CD14-positive monocyte (primary cell): ENCODE measurements at places on chromosomes 3 and 15.
A peak's percentile ranks its signal among the peaks of the same experiment; 100 is the strongest.

DNA sequence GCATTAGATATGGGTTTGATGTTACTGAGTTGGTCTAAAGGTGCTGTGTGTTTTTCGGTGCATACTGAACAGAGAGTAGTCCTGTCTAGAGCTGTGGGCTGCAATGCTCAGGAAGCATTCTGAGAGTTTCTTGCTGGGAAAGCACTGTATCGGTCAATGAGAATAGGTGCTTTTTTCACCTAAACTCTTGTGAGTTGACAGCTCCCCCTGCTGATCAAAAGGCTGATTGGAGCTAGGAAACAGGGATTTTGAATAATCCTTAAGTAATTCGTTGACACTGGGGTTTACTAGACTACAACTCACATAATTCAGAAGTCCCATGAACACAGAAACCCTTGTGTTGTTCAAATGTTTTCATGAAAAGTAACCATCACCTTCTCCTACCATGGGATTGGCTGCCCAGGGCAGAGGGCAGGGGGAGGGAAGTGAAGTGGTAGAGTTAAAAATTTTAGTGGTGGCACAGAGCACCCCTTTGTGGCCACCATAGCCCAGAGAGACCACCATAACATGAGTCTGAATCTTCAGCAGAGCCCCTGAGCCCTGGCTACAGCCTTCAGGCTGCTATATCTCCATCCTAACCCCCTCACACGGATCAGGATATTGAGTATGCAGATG is 13.0 kb upstream of the MANF start:
- H3K27me3 ChIP-seq = no peaks in the 10 kb centered on the region
- H3K36me3 ChIP-seq = no peaks in the 10 kb centered on the region

DNA sequence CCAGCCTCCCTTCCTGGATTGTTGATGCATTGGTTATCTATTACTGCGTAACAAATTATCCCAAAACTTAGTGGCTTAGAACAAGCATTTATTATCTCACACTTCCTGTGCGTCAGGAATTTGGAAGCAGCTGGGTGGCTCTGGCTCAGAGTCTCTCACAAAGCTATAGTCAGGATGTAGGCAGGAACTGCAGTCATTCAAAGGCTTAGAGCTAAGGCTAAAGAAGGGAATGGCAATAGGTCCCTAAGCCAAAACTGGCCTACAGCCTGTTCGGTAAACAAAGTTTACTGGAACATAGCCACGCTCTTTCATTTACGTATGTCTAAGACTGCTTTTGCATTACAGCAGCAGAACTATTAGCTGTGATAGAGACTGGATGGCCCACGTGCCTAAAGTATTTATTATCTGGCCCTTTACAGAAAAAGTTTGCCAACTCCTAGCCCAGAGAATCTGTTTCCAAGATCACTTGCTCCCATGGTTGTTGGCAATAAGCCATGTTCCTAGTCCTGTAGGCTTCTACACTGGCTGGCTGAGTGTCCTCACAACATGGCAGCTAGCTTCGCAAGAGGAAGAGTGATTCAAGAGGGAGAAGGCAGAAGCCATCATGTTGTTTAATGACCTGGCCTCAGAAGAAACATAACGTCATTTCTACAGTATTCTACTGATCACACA is 132.4 kb downstream of the SNRK start:
- DNase-seq = no peak
- no peaks in the 10 kb centered on the region for H3K27me3 ChIP-seq
- no peak overlapping the region for H3K4me3 ChIP-seq
- no peak overlapping the region for H3K27ac ChIP-seq
- H3K4me1 ChIP-seq = no peaks in the 10 kb centered on the region

DNA sequence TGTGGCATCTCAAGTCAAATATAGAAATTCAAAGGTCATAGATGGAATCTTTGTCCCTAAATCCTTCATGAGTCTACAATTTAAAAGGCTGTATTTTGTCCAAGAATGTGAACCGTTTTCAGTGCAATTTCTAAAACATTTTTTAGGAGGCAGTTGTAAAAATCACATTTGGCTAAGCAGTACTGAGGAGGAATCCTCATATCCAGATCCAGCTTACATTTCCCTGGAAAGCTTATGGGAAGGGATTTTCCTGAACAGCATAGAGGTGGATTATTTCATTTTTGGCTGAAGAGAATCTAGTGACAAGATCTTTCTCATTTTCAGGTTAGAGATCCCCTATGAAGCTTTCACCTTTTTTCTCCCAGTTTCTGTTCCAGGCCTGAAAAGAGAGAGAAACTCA is 178.4 kb downstream of the POLR2M start:
- no peak overlapping the region for H3K27ac ChIP-seq
- no peaks in the 10 kb centered on the region for H3K4me1 ChIP-seq
- no peaks in the 10 kb centered on the region for H3K36me3 ChIP-seq

DNA sequence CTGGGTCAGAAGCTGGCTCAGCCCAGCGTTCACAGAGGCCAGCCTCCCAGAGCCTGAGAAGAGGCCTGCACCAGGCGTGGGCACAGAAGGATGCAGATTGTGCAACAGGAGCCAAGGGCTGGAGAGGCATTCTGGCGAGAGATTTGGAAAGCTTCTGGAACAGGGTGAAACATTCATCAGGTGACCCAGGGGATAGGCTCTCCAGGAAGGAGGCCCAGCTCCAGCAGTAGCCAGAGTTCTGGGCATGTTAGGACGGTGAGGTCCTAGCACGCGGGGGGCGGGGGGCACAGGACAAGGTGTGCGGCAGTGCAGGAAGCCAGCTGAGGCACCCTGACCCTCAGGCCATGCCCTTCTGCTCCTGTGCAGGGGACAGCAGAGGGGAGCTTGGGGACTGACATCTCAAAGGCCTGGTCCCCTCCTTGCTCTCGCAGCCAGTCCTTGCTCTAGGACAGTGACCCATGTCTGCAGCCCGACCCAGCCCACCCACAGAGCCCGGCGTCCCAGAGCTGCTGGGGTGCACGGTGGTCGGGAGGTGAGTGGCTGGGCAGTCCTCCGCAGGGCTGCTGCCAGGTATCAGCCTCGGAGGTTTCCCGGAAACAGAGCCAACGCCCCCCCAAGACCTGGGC is 111.7 kb upstream of the KLF13 start:
- H3K27ac ChIP-seq = peak overlapping the region; percentile 93
- H3K36me3 ChIP-seq = no peaks in the 10 kb centered on the region
- peaks cover 79% of the 10 kb centered on the region for H3K4me1 ChIP-seq
- no peaks in the 10 kb centered on the region for H3K27me3 ChIP-seq
- H3K4me3 ChIP-seq = peak overlapping the region; percentile 72
- peak; percentile 38 for DNase-seq

GRCh38 chr3:64867224-64867623 is 179.4 kb upstream of the ADAMTS9 start:
- no peak overlapping the region for H3K4me3 ChIP-seq
- no peak for DNase-seq
- no peaks in the 10 kb centered on the region for H3K36me3 ChIP-seq

DNA sequence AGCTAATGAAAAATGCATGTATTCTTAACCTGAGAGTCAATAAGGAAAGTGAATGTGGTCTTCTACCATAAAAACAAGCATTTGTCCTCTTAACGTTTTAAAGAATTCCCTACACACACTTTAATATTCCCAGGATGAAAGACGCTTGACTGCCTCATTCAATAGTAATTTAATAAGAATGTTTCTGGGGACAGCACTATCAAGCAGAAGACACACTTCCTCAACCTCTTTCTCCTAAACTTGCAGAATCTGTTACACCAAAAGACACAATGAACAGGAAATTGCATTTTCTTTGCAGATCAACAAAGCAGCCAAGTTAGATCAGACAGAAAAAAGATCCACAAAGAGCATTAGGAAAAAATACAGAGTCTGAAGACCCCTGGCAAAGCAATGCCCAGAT is 97.7 kb downstream of the PLCH1 start:
- H3K36me3 ChIP-seq = no peaks in the 10 kb centered on the region
- H3K4me3 ChIP-seq = no peak overlapping the region
- no peaks in the 10 kb centered on the region for H3K27me3 ChIP-seq
- no peak for DNase-seq
- H3K4me1 ChIP-seq = no peaks in the 10 kb centered on the region
- H3K27ac ChIP-seq = no peak overlapping the region

DNA sequence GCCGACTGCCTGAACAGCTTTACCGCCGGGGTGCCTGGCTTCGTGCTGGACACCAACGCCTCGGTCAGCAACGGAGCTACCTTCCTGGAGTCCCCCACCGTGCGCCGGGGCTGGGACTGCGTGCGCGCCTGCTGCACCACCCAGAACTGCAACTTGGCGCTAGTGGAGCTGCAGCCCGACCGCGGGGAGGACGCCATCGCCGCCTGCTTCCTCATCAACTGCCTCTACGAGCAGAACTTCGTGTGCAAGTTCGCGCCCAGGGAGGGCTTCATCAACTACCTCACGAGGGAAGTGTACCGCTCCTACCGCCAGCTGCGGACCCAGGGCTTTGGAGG is 815 bp downstream of the SPINT1 start:
- DNase-seq = peak; percentile 36
- H3K27me3 ChIP-seq = peaks cover 6% of the 10 kb centered on the region
- H3K4me1 ChIP-seq = peaks cover 40% of the 10 kb centered on the region
- H3K4me3 ChIP-seq = peak overlapping the region; percentile 94
- H3K27ac ChIP-seq = peak overlapping the region; percentile 6
- H3K36me3 ChIP-seq = no peaks in the 10 kb centered on the region

DNA sequence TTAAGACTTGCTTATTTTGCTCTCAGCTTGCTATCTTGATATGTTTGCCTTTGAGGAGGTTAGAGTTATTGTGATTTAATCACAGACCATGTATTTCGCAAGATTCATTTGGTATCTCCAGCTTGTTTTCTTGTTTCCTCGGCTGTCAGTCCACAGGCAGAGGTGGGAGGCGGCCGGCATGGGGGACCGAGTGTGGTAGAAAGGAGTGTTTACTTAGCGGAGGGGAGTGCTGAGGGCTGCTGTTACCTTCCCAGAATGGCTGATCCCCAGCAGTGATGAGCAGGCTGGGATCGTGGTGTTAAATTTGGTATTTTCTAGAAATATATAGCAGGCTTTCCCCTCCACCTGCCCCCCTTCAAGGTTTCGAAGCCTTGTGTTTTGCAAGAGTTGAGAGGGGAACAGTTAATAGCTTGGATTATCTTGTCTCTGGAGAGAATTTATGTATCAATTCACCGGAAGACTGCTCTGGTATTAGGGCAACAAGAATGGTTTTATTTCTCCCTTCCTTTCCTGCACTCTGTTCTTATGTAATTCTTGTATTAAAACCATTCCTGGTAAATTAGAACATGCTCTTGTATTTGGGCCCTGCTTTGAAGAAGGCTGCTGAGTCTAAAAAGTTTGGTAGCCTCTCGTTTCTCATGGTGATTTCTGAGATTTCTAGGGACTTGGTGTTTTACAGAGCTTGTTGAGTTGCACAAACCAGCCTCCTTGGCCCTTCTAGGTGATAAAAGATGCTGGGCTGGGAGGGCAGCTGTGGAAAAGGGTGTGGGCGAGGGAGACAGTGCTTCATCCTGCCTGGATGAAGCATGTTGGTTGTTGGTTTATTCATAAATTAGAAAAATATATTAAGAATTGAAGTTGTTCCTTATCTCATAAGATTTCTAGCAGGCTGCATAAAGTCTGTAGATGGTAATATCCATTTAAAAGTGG is 151.4 kb downstream of the IGF1R start:
- no peak for DNase-seq
- H3K36me3 ChIP-seq = no peaks in the 10 kb centered on the region
- no peak overlapping the region for H3K4me3 ChIP-seq
- H3K27me3 ChIP-seq = no peaks in the 10 kb centered on the region

DNA sequence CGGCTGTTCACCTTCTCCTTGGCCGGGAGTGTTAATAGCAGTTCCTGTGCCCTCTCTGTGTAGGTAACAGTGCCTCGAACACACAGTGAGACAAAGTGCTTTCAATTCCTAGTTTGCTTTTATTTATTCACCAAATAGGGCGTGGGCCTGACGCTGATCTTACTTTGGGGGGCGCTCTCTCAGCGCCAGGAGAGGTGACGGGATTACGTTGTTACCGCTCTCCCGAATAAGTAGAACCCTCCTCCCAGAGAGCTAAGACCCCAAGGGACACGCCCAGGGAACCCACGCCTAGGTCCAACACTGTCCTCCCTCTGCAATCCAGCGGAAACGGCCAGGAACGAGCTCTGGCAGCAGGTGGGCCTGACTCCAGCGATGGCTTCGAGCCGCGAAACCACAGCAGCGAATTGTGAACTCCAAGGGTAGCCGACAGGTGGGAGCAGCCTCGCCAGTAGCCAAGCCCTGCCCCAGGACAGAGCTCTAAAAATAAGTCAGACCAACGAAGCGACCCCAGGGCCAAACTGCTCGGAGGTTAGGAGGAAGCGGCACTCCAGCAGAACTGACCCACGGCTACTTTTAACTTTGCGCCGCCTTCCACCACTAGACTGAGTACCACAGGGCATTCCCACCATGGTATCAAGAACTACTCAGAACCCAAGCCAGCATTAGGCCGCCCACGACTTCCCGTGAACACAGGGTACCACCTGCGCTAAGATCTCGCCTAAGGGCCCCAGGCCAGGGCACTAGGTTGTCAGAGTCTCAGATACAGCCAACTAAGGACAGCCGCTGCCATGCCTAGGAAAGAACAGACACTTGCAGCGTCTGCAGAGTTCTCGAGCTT is 1.6 kb upstream of the SIN3A start:
- no peaks in the 10 kb centered on the region for H3K36me3 ChIP-seq
- H3K4me3 ChIP-seq = peak overlapping the region; percentile 72
- peak; percentile 8 for DNase-seq
- peaks cover 52% of the 10 kb centered on the region for H3K4me1 ChIP-seq
- H3K27ac ChIP-seq = peak overlapping the region; percentile 80

DNA sequence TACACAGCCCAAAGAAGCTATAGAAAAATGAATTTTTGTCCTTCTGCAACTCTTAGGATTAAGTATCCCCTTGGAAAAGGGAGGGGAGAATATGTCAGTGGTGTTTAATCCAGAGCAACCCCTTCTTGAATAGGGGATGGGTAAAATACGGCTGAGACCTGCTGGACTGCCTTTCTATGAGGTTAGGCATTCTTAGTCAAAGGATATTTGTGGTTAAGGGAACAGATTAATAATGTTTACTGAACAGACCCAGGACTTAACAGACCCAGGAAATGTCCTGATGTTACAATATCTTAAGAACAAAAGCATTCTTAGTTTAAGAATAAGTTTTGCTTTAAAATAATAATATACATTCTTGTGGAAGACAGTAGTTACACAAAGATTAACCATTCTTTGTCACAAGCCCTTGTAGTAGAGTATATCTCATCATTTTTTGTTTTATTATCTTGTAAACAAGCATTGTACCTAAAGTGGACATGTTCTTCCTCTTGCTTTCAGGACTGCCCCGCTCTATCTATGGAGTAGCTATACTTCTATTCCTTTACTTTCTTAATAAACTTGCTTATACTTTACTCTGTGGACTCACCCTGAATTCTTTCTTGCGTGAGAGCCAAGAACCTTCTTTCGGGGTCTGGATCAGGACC is 43.8 kb upstream of the B3GALNT1 start:
- DNase-seq = no peak
- H3K27me3 ChIP-seq = no peaks in the 10 kb centered on the region
- H3K36me3 ChIP-seq = no peaks in the 10 kb centered on the region

GRCh38 chr3:190785047-190785446 is 77.4 kb downstream of the GMNC start:
- H3K36me3 ChIP-seq = no peaks in the 10 kb centered on the region
- H3K4me3 ChIP-seq = no peak overlapping the region
- H3K4me1 ChIP-seq = no peaks in the 10 kb centered on the region
- no peak overlapping the region for H3K27ac ChIP-seq

- no peak for DNase-seq
- H3K27me3 ChIP-seq = no peaks in the 10 kb centered on the region
- peaks cover 4% of the 10 kb centered on the region for H3K4me1 ChIP-seq
- H3K36me3 ChIP-seq = no peaks in the 10 kb centered on the region
- H3K4me3 ChIP-seq = no peak overlapping the region
Measured at GRCh38 chr3:114714237-114714636, 420.4 kb downstream of the TIGIT start.

GRCh38 chr15:79919090-79919748 is 22.4 kb upstream of the MTHFS start:
- no peak overlapping the region for H3K27ac ChIP-seq
- no peak overlapping the region for H3K4me3 ChIP-seq
- DNase-seq = no peak
- H3K4me1 ChIP-seq = peaks cover 11% of the 10 kb centered on the region
